ENCODE measurements at places on chromosomes 4 and X.
A peak's percentile ranks its signal among the peaks of the same experiment; 100 is the strongest.

DNA sequence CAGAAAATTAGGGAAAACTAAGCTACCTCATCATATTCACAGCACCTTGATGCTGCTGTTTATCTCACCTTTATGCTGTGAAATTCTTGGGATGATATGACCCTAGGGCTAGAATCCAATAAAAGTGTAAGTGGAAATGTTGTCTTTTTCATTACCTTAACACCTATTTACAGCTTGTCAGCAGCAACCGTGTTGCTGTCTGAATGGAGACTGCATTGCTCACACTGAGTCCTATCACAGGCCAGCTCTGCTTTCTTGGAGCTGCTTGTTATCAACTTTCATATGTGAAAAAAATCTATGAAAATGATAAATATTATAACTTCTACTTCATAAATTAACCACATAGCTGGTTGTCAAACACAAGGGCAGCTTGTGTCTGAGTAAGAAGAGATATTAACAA lies 789.5 kb downstream of the TECRL start:
- no peak for DNase-seq

GRCh38 chr4:158203436-158203835 lies 6.8 kb upstream of the TMEM144 start:
- no peak for DNase-seq

DNA sequence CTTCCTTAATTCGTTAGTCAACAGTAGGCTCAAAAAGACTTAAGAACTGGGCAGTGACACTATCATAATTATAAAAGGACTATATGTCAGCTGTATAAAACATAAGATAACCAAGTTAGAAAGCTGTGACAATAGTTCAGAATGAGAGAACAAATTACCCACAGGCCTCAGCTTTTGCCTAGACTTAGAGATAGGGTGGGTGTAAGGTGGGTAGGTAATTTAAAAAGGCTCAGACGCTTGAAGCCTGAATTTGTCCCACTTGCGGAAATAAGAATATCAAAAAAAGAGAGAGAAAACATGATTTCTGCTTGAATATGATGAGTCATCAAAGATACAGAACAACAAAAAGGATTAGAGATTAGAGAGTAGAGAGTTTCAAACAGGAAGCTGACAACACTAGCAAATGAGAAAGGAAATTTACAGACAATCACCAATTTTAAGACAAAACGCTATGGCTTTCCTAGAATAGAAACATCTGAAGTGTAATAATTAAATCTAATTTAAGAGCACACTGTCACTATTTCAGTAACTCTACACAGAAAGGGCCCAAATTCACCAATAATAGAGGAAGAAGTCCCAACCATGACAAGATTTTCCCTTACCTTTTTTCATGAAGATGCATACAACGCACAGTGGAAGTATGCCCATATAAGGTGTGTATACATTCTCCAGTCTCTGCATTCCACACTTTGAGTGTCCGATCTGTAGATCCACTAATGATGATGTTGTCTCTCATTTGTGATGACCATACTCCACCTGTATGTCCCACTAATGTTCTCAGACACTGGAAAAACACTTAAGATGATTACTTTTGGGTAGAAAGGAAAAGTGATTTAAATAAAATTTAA lies 208.1 kb downstream of the FBXW7 start:
- no peak for DNase-seq

DNA sequence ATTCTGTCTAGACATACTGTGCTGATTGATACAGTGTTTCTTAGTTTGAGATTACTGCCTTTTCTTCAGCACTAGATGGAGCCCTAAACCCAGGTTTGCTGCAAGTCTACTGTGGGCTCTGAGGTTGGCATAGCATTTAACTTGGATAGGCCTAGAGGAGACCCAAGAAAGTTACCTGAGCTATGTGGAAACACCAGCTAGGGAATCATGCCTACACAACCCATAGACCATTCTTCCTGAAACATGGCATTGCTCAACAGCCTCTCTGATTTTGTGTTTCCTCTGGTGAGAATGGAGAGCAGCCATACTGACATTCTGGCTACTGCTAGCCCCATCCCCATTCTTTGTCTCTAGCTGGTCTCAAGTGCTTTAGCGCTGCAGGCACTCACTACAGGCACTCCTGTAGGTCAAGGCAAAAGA lies 287.7 kb upstream of the PCDH18 start:
- peak; percentile 55 for DNase-seq

DNA sequence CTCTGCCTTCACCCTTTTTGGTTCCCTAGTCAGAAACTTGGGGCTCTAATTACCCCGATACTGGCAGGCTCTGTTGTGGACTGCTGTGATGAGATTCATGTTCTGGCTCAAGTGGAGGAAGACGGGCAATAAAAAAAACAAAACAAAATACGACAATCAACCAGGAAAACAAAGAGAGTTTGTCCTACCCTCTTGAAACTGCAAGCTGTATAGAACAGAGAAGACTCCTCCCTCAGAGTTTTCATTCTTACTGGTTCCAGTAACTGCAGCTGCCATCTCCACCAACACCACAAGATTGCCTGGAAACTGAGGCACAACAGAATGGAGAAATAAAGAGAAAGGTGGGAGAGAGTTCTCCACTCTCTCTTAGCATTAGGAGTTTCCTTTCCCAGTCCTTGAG lies 11.1 kb upstream of the IL1RAPL1 start:
- no peak for DNase-seq

DNA sequence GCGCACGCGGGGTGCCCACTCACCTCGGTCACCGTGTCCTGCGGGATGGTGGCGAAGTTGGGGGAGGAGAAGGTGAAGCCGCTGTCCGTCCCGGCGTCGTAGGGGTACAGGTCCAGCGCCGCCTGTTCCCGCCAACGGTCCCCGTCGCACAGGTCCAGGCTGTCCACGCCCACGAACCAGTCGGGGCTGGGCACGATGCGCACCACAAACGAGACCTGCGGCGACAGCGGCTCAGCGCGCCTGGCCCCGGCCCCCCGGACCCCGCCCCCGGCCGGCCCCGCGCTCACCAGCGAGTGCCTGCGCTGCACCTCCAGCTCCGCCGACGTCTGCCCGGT lies 1.4 kb downstream of the SPON2 start:
- DNase-seq: no peak

- DNase-seq: peak; percentile 98
Observed at GRCh38 chr4:56995525-56995924, 16.8 kb downstream of the POLR2B start.

DNA sequence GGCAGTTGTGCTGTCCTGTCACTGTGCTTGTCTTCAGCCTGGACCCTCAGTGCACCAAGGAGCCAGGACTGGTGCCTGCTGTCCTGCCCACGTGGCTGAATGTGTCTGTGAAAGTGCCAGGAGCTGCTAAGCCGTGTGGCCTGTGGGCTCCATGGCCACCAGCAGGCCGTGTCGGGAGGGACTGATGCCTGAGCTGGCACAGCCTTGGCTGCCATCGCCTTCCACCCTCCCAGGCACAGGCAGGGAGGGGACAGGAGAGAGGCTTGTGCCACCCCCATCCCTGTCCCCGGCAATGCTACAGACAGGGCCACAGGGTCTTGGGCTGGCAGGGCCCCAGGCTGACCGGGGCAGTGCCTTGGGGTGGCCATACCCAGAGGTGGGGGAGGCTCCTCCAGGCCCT lies 24.8 kb downstream of the DOK7 start:
- no peak for DNase-seq

GRCh38 chrX:68049466-68049865 lies 383.8 kb downstream of the OPHN1 start:
- no peak for DNase-seq

GRCh38 chrX:134158821-134159512 lies 78.0 kb upstream of the CCDC160 start:
- no peak for DNase-seq

DNA sequence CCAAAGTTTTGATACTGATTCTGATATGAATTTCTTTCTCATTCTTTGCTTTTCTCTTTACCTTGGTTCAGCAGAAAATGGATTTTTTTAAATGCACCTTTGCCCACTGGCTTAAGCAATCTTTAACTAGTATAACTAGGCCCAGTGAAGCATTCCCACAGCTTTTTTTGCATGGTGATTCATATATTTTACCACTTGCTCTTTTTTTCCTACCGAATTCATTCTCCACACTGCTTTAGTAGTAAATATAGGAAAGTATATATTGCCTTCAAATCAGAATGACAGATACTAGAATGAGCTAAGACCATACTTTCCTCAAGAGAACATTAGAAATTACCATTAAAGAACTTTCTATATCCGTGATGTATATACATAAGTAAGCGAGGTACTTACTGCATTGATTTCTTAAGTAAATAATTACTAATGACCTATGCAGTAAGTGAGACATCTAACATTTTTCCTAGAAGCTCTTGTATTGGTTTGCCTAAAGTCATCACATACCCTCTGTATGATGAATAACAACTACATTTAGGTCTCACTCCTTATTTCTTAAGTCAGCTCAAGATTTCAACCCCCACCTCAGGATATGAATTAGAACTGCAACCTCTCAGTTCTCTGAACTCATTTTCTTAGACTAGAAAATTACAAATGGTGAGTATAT lies 44.2 kb downstream of the SLC4A4 start:
- DNase-seq: no peak

DNA sequence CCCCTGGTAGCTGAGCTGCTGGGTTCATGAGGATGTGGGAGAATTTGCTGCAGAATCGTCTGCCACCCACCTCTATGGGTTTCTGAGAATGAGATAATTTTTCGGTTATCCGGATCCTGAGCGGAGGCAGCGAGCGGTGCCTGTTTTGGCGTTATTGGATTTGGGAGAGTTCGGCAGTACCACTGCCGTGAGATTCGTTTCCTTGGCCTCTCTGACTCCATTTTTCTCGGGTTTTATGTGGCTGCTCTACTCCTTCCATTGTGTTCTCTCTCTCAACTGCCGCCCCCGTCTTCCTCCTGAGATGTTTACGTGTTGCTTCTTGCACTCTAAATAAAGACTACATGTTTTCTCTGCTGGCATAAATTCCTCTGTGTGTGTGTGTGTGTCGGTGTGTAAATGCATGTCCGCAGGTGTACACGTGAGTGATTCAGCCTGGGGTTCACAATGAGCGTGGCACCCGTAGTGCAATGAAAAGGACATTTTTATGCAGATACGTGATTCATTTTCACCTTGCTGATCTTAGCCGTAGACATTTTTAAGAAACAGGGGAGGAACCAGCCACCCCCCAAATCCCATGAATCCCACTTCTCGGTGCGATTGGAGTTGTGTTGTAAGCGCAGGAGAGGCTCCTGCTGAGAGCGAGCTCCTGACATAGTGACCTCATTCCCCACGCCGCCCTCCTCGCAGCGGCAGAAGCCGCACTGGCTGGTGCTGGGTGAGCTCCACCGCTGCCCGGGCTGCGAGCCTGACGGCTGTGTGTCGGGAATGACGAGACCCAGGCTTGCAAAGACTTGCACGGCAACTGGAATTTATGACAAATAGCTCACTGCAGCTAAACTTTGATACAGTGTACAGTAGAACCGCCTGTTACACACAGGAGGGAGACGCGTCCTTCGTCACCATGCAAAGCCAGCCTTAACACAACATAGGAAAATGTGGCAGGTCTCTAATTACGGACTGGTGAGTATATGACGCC lies 82.2 kb downstream of the STOX2 start:
- peak; percentile 87 for DNase-seq

DNA sequence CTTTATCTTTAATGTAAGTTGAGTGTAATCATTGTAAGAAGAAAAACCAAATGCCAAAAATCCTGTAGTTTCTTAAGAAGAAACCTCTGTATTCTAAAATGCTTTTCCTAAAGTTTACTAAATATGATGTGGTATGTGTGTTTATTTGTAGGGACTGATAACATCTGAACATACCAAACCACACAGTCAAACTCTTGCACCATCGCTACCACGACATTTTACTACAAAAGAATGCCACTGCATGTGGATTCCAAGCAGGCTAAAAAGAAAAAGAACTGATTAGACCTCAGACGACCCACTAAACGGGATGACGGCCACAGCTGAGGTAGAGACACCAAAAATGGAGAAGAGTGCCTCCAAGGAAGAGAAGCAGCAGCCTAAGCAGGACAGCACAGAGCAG lies 46.1 kb downstream of the LAS1L start:
- no peak for DNase-seq

DNA sequence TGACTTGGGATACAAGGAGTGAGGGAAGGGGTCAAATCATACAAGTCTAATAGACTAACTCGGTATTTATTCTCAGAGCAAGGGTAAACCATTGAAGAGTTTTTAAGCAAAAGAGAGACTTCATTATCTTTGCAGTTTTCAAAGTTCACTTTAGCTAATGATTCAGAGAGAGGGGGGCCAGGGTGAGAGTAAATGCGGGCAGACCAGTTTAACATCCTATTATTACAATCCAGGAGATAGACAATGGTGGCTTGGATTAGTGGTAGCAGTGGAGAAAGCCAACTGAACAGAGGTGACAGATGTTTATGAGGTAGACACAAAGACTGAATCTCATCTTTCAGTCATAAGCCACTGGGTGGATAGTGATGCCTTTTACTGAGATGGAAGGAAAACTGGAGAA lies 57.9 kb downstream of the CPEB2 start:
- DNase-seq: no peak

- no peak for DNase-seq
Observed at GRCh38 chr4:140154572-140154891, 548 bp upstream of the MAML3 start.

- no peak for DNase-seq
Observed at GRCh38 chrX:103783196-103783595, 6.6 kb downstream of the PLP1 start.

GRCh38 chr4:75154994-75155393 lies 222.1 kb downstream of the PARM1 start:
- no peak for DNase-seq

DNA sequence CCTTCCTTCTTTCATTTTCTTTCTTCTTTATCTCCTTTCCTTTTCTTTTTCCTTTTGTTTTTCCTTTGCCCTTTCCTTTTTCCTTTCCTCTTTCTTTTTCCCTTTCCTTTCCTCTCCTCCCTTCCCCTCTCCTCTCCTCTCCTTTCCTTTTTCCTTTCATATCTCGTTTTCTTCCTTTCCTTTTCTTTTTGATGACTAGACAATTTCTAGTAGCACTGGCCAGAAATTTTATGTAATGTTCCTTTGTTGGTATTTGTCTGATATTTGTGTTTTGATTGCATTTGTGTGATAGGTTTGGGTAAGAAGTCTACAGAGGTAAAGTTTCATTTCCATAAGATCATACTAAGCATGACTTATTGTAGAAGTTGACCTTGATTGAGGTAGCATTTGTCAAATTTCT lies 1722.9 kb upstream of the IGFBP7 start:
- no peak for DNase-seq

DNA sequence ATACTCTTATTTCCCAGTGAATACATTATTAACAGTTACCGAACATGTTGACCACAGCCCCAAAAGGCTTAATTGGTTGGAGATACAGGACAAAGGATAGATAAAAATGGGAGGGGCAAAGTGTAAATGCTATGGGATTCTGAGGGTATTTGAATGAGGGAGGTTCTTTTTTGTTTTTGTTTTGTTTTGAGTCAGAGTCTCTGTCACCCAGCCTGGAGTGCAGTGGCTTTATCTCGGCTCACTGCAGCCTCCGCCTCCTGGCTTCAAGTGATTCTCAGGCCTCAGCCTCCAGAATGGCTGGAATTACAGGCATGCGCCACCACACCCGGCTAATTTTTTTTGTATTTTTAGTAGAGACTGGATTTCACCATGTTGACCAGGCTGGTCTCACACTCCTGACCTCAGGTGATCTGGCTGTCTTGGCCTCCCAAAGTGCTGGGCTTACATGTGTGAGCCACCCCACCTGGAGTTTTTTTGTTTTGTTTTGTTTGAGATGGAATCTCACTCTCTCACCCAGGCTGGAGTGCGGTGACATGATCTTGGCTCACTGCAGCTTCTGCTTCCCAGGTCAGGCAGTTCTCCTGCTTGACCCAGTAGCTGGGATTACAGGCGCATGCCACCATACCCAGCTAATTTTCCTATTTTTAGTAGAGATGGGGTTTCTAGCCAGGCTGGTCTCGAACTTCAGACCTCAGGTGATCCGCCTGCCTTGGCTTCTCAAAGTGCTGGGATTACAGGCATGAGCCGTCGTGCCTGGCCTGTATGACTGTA lies 9.0 kb downstream of the UBE2K start:
- DNase-seq: no peak

All from fibroblast of lung (primary cell).